Thoracic aorta (tissue), 2 donors: ENCODE measurements at places on chromosomes 2 and 18.

DNA sequence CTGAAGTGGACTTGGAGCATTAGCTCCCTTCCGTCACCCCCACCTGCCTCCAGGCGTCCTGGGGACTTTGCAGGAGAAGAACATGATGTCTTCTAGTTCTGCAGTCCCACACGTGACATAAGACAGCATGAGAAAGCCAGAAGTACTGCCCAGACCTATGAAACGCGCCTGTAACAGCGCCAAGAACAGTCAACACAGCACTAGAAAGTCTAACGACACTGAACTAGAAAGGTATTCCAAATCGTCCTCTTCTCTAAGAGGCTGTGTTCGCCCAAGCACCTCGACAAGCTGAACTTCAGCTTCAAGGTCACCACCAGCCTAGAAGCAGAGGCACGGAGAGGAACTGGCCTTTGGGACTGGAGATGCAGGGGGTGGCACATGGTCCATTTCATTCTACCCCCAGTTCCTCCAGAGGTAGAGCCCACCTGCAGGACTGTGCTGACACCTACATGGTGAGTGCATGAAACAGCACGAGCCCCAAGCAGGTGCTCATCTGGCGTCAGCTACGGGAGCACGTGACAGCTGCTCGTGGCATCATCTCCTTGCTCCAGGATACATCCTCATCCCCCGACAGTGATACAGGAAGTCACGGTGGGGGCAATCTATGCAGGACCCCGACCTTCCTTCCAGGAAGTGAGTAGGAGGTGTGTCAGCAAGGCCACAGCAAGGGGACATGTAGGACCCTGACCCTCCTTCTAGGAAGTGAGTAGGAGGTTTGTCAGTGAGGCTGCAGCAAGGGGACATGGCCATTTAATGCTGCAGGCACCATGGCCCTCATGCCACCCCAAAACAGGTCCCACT, 3.7 kb downstream of the HDAC4 start:
- DNase-seq: no peak

- no peak for DNase-seq
These were observed 947 bp downstream of the ZEB2 start for GRCh38 chr2:144518748-144519596.

DNA sequence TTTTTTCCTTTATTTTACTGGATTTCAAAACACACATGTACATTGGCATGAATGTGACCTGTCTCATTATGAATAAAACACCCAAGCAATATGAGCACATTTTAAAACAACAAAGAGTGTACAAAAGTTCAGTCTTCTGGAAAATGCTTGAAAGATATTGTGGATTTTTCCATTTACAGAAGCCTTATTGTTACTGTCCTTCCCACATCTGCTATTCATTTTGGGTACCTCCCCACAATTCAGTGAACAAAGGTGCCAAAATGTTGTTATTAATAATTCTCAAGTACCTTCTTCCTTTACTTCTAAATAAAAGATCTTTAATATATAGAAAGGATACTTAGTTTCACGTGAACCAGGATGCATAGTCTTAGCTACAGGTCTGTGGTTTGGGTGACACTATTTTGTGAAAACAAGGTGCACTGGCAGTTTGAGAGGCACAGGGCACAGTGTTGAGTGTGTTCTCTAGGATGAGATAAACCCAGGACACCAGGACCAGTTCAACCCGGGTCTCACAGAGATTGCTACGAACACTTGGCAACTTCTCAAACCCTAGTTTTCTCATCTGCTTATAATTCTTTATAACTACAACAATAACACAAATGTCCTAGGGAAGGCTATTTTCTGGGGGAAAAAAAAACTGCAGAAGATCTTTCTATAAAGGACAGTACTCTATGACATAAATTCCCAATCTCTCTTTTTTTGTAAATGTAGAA, 84.5 kb upstream of the GALNT5 start:
- DNase-seq: no peak

- DNase-seq: no peak
These were observed 4.0 kb downstream of the YPEL5 start for GRCh38 chr2:30150786-30151185.

DNA sequence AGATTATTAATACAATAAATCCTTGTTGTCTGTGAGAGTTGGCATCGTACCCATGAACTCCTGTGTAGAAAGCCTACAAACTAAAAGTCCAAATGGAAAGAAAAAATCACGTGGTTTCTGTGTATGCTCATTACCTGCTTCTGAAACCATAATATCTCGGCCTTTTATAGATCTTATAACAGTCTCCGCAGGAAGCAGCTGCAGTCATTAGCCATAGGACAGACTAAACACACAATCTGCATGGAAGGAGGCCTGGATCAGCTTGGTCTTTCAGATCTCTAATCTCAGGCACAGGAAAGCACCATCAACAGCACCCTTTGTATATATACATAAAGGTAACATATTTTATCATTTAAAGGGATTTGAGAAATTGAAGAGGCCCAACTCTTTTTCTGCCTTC, 508.9 kb upstream of the TCF4 start:
- DNase-seq: no peak

DNA sequence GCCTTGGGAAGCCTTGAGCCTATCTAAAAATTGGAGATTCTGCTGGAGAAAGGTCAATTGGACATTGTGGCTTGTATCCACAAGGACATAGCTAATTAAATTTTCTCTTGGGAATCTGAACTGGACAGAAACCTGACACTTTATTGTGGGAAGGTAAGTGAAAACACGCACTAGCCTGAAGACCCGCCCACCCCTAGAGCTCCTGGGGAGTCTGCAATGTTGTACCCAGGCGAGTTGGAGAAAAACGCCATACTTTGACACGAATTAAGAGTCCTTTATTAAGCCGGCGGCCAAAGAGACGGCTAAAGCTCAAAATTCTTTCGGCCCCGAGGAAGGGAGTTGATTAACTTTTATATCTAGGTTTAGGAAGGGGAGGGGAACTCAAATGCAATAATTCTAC, 1.2 kb upstream of the ZNF892 start:
- no peak for DNase-seq

DNA sequence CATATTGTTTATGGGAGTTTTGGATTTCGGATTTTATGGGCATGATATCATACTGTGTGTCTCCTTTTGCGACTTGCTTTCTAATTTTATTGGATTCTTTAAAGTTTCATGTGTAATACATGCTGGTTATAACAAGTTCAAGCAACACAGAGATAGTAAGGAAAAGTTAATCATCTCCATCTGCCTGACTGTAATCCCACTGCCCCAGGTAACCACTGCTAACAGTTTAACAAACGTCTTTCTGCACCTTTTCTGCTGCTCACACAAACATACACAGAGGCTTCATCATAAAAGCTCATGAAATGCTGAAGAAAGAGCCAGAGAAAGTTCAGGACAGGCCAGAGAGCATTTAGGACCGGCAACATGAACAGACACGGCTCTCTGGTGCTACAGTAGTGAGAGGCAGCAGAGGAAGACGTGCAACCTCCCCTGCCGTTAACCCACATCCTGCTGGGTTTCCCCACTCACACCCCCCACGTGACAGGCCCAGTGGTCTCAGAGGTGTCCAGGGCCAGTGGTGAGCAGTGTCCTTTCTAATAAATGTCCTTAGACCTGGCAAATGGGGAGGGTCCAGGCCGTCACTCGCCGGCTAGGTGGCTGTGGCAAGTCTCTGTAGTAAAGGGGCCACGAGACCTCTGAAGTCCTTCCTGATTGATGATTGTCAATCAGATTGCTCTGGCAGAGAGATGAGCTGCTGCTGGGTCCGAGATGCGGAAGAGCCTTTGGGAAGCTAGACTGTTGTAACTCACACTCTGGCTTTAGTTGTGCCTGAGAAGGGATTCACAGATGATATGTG, 43.0 kb upstream of the SLC1A4 start:
- no peak for DNase-seq

DNA sequence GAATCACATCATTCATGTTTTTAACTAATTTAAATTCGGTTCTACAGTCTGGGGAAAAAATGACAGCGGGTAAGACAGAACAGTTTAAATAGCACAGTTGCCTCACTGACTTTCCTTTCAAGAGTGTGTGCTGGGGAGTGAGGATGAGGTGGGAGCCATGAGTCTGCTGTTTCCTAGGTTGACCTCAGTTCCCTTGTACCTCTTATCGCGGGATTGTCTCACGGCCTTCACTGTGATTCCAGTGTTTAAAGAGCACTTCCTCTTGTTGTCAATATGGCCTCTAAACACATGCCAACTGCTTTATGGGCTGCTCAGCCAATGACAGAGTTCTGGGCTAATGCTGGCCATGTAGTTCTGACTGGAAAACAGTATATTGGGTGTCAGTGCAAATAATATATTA, 41.6 kb upstream of the ALMS1 start:
- no peak for DNase-seq

DNA sequence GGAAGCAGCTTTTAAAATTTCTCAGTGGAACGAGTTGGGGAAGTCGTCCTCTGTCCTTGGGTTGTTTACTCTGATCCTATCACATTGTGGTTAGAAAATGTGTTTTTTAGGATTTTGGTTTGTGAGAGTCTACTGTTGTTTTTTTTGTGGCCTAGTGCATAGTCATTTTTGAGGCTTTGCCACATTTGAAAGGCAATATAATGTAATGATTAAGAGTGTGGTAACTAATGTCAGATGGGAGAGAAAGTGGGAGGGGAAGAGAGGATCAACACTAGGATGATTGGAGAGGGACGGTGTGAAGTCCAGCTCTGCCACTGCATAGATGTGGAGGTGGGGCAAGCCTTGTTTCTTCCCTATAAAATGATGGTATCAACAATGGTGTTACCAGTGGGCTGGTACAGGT, 8.5 kb downstream of the SP140L start:
- no peak for DNase-seq

- DNase-seq: no peak
These were observed 60.4 kb downstream of the FIGN start for GRCh38 chr2:163675388-163675787.

GRCh38 chr2:74186038-74186437, 7.4 kb upstream of the MOB1A start:
- no peak for DNase-seq

DNA sequence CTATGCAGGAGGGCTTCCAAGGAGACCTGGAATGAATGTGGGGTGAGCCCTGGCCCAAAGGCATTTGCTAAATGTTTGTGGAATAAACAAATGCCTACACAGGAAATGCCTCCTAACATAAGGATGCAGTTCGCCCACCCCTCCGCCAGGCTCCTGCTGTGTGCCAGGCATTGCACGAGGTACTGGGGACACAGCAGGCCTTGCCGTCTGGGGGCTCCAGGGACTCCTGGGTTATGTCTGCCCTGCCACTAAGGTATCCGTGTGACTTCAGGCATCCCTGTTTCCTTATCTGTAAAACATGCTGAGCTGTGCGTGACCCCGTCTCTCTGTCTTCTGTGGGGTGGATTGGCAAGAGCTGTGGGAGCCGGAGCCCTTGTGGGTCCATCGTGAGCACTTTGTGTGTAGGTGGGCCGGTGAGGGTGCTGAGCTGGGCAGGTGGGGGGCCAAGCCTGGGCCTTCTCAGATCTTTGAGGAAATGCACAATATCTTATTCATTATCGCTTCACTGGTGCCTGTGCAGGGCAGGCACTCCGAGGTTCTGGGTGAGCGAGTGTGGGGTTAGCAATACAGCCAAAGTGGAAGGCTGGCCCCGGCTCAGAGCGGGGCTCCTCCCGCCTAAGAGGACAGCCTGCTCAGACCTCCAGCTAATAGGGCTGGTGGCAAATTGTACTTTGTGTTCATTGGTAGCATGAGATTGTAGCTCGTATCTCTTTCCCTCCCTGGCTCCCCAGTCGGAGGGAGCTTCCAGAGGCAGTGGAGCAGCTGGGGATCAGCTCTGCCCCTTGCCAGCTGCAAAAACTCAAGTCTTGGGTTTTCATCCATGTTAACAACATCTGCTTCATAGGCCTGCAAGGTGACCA, 126.8 kb downstream of the GLI2 start:
- no peak for DNase-seq

DNA sequence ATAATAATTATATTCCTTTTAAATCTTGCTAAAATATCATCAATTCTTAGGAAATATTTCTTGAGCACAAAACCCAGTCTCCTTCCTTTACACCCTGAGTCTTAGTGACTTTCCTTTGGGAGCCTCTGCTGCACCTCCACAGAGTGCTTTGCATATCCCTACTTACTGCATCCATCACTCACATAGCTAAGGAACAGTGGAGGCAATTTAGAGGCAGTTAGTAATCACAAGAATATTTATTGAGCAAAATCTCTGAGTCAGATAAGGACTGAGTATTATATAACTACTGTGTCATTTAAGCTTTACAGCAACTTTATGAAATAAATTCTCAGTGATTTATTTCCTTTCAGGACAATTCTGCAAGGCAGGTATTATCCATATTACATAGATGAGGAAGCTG, 327.7 kb downstream of the TMX3 start:
- DNase-seq: no peak

DNA sequence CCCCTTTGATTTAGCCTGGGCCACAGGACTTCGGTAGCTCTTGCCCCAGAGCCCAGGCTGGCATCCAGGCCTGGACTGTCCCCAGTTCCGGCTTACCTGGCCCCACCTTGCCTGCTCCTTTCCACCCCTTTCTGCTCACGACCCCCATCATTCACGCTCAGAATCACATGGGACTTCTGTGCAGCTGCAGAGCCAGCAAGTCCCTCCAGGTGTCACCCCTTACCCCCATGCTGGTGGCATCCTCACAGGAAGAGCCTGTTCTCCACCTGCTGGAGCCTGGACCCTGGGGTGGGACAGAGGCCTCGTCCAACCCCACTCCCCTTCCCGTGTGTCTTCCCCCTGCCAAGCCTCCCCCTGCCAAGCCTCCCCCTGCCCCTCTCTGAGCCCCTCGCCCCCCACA, 7.9 kb upstream of the KCNIP3 start:
- DNase-seq: no peak

DNA sequence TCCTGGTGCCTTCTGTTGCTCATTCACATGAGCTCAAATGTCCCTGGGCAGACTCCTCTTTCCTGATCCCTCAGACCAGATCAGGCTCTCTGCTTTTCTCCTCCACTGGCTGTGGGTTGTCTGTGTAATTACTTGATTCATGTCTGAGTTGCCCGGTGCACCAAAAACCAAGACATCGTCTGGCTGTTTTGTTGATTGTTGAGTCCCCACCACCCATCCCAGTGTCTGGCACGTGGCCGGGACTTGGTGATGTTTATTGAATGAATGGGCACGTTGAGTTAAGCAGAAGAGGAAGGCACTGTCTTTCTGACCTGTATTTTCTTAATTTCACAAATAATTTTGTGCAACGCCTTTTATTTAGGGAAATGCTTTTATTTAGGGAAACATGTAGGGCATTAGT, 499.1 kb upstream of the HS6ST1 start:
- DNase-seq: no peak

DNA sequence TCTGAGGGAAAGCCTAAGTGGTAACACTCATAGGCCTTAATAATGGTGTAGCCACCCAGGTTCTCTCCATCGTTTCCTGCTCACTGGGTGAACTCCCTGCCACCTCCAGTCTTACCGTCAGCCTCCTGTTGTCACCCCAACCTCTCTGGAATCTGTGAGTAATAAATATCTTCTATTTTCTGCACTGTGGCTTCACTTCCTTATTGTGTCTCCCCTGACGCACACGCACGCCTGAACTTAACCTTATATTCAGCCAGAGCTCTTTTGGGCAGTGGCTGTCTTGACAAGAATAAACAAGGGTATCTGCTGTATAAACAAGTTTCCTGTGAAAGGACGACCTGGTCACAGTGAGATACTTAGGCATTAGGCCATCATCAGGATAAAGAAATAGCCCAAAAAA, 467.2 kb downstream of the SPAG16 start:
- DNase-seq: no peak
